ENCODE measurements at places on chromosomes 2 and 18.

GRCh38 chr2:80496775-80497174 is 192.2 kb upstream of the LRRTM1 start:
- peak; percentile 68 for DNase-seq

DNA sequence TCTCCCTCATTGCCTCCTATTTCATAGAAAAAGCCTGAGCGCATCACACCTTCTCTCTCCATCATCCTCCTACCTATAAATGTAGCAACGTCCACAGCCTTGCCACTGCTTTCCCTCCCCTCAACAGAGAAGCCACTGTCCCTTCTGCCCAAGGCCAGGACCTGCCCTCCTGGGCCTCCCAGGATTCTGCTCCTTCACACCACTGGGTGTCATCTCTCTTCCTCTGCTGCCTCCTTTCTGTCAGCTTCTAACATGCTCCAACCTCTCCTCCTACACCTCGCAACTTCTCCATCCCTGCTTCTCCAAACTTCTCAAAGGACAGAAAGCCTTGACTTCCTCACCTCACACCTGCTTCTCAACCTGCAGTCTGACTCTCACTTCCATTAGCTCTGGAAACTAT is 21.2 kb upstream of the ME2 start:
- DNase-seq: no peak

- no peak for DNase-seq
Measured at GRCh38 chr2:25490217-25490616, 148.5 kb upstream of the DNMT3A start.

DNA sequence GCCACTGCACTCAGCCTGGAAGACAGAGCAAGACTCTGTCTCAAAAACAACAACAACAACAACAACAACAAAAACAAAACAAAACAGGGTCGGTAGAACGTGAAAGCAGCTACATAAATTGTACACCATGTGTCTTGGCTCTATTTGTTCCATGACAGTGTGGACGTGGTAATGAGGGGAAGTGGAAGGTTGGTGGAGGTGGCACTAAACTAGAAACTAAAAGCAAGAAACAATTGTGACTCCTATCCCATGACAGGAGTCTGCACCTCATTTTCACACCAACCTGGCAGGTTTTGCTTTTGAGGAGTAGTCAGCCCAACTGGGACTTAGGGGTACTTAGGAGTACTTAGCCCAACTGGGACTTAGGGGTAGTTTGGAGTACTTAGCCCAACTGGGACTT is 62.5 kb upstream of the MRPS9 start:
- no peak for DNase-seq

- no peak for DNase-seq
Measured at GRCh38 chr2:42788882-42789281, 3.5 kb downstream of the HAAO start.

GRCh38 chr2:6945087-6945813 is 28.0 kb downstream of the RNF144A start:
- DNase-seq: no peak

DNA sequence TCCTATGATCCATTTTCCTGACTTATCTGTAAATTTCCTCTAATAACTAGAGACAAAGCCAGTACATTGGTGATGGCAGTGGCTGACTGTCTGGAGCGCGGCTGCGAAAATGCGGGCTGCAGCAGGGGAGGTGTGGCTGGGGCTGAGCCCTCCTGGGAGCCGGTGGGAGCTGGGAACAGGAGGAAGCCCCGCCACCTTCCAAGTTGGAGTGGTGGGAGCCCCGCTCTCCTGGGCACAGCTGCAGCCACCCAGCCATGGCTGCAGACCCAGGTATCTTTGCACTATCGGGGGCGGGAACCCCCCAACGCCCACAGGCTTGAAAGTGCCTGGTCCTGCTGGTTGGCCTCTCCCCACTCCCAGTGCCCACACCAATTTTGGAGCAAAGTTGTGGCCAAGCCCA is 633.0 kb upstream of the TMEFF2 start:
- no peak for DNase-seq

GRCh38 chr2:202114291-202114690 is 41.2 kb downstream of the KIAA2012 start:
- DNase-seq: no peak

DNA sequence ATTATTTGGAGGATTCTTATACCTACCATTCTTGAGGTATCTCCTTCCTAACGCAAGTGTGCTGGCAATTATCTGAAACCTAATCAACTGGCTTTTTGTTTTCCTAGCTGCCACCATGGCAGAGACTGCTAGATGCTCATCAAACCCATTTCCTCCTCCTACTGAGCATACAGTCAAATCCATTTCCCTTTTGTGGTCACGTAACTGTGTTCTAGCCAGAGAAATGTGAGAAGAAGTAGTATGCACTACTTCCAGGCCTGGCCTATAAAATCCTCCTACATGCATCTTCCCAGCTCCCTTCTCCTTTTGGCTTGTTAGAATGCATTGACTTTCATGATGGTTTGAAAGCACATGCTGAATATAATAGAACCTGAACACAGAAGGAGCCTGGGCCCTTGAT is 494.1 kb upstream of the MEIS1 start:
- DNase-seq: no peak

- no peak for DNase-seq
Measured at GRCh38 chr2:126824663-126825062, 74.0 kb upstream of the TEX51 start.

DNA sequence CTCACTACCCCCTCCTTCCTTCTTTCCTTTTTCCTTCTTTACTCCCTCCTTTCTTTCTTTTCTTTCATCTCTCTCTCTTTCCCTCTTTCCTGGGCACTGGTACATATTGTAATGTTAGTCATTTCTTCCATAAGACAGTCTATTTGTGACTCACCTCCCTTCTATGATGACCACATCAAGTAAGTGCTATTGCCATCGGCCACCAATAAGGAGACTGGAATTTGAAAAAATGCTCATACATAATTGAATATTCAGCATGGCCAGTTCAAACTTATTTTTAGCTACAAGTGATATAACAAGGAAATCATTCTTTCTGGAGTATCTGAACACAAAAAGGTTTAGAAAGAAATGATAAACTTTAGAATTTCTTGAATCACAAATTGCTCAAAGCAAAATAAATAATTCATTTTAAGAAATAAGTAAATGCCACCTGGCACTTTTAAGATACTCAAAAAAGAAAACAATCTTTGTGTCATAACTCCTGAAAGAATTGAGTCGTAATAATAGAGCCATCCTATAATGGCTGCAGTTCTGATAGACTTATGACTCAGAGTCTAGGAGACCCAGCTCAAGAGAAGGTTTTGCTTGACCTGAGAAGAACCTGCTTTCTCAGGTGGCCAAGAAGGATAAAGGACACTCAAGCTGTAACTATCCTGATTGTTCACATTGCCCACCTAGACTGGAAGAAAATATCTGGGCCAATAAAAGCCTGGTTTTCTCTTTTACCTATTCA is 51.6 kb upstream of the CCBE1 start:
- peak; percentile 90 for DNase-seq

DNA sequence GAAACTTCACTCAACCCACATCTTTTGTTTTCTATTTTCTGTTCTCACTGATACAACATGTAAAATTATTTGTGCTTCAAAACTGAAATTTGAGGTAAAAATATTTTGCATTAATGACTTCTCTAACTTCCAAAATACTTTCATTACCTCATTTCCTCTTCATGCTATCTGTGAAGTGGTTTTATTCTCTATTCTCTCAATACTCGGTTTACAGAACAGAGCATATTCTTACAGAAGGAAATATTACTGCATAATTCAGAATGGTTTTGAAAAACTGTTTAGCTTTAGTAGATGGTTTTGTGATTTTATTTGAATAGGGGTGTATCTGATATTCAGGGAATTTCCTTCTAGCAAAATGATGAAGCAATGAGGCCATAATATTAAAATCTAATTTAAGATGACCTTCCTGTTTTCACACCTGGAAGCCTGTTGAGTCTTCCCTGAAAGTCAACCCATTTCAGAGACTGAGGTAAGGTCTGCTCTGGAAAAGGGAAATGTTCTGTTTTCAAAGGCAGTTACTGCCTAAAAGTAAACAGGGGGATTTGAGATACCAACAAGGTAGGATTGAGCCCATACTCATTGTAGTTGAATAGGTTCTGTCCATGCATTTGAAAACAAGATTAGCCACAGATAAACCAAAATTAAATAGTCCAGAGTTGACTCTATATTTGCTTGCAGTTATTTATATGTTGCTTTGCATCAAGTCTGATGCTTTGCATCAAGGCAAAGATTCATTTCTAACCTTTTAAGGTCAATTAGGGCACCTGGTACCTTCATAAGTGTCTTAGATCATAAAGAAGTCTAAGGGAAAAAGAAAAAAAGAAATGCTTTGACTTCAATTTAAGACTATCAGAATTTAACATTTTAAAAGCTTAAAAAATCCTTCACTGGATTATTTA is 50.8 kb upstream of the PEX13 start:
- no peak for DNase-seq

DNA sequence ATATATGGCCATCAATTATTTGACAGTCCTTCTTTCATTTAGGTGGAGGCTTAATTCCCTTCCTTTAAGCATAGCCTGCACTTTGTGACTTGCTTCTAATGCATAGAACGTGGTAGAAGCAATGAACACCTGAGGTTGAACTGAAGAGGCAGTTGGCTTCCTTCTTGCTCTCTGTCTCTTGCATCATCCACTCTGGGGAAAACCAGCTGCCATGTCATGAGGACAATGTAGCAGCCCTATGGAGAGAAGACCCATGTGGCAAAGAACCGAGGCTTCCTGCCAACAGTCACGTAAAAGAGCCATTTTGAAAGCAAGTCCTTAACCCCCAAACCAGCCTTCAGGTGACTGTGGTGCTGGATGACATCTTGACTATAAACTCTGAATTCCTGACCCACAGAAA is 46.8 kb downstream of the ATOH8 start:
- DNase-seq: no peak

DNA sequence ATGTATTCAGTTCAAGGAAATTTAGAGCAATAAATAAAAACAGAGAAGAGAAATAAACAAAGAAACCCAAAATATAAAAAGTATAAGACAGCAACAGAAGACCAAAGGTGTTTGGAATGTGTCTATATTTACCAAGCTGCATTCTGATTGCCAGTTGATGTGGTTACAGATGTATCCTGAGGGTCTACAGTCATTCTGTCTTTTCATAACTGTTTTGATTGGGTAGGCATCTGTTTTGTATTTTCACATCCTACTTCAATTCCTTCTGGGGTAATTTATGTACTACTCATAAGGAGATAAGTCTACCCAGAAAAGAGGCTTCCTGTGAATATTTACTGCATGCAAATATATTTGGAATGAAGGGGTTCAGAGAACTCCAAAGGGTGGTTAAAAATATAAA is 596.8 kb upstream of the GCFC2 start:
- no peak for DNase-seq

- no peak for DNase-seq
Measured at GRCh38 chr2:59353306-59353921, 1112.3 kb upstream of the FANCL start.

GRCh38 chr2:17638196-17638743 is 97.8 kb downstream of the VSNL1 start:
- DNase-seq: no peak

- DNase-seq: no peak
Measured at GRCh38 chr2:38613849-38614213, 11.1 kb upstream of the HNRNPLL start.

DNA sequence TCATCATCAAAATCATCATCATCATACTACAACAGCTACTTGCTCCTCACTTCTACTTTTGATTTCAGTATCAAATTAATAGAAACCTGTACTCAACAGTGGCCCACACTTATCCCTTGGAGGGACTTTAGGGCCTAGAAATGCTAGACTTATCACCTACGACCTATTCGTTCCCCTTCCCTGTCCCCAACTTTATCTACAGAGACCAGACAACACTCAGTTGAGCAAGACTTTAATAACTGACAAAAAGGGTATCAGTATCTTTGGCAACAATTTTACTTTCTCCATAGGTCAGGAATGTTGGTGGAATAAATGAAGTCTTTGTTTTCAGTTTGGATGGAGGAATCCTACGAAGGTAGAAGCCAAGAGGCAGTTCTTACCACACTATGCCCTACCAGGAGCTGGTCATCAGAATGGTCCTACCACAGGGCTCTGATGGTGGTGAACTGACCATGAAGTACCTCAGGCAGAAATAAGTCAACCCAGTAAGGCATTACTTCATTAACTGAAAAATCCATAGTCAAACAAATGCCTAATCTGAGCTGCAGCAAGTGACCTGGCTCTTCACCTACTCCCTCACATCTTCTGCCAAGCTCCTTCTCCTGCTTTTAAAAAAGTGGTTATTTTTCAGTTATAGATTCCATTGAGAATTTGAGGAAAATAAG is 26.6 kb downstream of the MBD2 start:
- no peak for DNase-seq

- no peak for DNase-seq
Measured at GRCh38 chr2:68907920-68908253, 36.7 kb upstream of the BMP10 start.

DNA sequence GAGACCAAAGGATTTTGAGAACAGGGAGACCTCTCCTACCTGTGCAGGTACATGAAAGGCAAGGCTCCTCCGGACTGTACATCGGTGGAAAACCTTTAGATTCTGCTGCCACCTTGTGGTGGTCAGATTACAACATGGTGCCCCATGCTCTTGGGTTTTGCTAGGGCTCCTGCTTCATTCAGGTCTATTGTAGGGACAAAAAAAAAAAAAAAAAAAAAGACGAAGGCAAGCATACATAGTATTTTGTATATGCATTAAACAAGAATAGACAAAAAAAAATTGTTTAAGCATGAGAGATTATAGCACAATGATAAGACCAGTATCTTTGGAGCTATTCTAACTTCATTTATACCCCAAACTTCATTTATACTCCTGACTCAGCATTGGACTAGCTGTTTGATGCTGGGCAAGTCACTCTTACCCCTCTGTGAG is 27.4 kb upstream of the SPR start:
- peak; percentile 34 for DNase-seq

GRCh38 chr18:33665641-33666040 is 87.6 kb downstream of the ASXL3 start:
- no peak for DNase-seq

DNA sequence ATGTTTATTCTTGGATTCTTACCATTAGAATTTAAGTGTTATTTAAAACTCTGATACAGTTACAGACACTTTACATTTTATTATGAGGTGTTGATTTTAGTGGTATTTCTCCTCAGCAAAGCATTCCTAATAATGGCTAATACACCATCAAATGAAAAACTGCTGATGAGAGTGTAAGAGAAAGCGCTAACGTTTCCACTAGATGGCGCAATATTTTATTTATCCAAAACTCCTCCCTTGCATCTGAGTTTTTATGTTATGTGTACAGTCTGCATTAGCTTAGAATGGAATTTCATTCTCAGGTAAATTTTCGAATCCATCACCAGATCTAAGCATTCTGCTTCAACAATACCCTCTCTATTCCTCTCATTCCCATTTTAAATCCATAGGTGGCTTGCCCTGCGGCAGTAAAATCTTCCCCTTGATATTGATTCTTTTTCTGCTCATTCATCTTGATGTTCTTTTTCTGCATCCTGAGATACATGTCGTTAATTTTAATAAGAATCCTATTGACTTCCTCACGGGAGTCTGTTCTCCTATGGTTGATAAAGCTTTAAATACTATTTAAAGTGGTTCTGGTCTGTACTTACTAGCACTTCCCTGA is 53.9 kb downstream of the PRKRA start:
- DNase-seq: peak; percentile 35

- no peak for DNase-seq
Measured at GRCh38 chr2:128373451-128374000, 54.9 kb upstream of the HS6ST1 start.

Measured in RCC 7860 (cell line).